M059J (cell line): ENCODE measurements at places on chromosomes 6 and 20.

DNA sequence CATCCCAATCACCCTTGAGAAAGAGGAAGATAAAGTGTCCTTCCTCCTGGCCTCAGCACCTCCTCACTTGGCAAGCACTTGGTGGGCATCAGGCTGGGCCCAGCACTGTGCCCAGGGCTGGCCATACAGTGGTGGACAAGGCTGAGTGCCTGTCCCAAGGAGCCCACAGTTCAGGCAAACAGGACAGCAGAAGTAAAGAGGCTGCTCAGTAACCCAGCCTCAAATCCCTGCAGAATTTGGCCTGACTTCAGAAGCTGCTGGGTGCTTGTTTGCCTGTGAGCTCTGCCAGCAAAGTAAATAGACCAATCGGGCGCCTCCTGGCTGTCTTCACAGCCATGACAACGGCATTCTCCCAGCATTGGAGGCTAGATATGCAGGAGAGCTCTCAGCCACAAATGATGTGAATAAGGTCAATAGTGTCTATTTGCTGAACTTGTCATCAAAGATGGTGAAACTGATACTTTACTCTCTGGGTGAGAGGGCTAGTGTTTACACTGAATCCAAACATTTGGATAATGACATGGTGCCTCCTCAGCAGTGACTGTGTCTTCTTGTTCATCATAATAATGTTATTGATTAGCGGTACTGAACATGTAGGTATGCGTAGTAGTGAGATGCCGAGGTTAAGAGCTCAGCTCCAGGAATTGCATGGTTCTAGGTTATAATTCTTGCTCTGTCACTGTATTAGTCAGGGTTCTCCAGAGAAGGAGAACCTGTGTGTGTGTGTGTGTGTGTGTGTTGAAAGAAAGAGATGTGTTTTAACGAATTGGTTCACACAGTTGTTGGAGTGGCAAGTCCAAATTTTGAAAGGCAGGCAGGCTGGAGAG is 36.9 kb upstream of the FANCE start:
- DNase-seq = peak; percentile 72

GRCh38 chr6:84582997-84583396 is 181.4 kb downstream of the TBX18 start:
- DNase-seq = peak; percentile 75

GRCh38 chr6:139977887-139978332 is 603.5 kb upstream of the CITED2 start:
- DNase-seq = peak; percentile 98

DNA sequence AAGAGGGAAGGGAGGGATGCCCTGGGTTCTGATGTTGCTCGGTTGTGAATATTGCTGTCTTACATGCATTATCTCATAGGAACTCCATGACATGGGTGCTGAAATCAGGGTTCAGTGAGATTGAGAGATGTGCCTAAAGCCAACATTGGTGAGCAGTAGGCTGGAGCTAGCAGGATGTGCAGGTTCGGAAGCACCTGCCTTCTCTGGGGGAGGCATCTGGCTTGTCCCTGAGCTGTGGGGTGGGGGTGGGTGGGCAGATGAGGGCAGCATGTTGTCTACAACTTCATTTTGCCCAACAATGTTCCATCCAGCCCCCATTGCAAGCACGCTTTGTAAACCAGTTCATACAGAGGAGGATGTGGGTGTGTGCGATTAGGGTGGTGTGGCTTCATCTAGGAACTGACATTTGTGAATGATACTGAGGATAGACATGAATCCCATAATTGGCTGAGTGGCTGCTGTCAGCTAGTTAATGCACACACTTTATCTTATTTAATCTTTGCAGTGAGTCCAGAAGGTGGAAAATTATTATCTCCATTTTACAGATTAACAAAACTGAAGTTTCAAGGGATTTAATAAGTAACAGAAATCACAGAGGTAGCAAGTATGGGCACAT is 119.4 kb downstream of the SYNDIG1 start:
- DNase-seq = no peak
